ENCODE measurements at places on chromosomes 1 and 21.

- DNase-seq: no peak
Observed at GRCh38 chr1:101064697-101065096, 39.1 kb upstream of the DPH5 start.

DNA sequence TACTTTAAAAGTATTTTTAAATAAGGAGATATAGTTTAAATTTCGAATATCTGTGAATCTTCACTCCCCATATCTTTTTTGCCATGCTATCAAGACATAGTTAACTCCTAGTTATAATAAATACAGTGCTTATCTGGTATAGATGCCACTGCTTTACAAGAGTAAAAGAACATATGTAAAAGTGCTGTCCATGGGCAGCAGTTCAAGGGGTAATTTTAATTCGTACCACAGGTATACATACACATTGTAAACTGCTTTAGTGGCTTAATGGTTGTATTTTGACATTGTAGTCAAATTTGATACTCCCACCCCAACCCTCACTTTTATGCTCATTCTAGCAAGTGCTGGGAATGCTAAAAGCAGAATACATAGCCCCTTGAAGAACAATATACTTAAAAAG, 18.6 kb downstream of the POU2F1 start:
- DNase-seq: no peak

DNA sequence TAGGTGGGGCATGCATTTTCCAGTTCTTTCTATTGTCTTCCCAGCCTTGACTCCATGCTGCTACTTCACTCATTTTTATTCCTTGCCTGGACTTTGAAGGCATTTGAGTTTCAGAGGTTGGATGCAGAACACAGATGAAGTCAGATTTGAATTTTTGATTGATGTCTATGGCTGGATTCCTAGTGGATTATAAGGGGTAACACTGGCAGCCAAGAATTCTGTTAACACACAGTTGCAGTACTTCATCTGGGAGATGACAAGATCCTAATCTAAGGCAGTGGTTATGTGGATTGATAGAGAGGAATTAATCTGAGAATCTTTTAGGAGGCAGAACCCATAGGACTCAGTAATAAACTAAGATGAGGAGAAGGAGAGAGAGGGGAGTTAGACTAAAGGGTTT, 439.0 kb upstream of the USP24 start:
- no peak for DNase-seq

- DNase-seq: no peak
Observed at GRCh38 chr1:168613691-168614231, 37.4 kb downstream of the XCL1 start.

GRCh38 chr1:79550402-79550801, 543.9 kb upstream of the ADGRL4 start:
- DNase-seq: no peak

- no peak for DNase-seq
Observed at GRCh38 chr1:182301026-182301436, 90.6 kb downstream of the GLUL start.

- DNase-seq: no peak
Observed at GRCh38 chr1:147647796-147648633, 22.3 kb downstream of the ACP6 start.

GRCh38 chr1:208432346-208432745, 188.2 kb upstream of the PLXNA2 start:
- no peak for DNase-seq

DNA sequence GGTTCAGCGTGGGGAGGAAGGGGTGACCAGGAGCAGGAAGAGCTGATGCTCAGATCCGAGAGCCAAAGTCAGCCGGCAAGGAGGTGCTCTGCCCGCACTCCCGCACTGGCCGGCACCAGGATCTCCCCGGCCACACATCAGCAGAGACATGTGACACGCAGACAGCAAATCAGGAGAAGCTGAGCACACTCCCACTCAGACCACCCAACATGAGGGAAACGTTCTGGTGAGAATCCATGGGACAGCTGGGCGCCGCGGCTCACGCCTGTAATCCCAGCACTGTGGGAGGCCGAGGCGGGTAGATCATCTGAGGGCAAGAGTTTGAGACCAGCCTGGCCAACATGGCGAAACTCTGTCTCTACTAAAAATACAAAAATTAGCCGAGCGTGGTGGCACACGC, 18.6 kb upstream of the PTTG1IP start:
- no peak for DNase-seq

DNA sequence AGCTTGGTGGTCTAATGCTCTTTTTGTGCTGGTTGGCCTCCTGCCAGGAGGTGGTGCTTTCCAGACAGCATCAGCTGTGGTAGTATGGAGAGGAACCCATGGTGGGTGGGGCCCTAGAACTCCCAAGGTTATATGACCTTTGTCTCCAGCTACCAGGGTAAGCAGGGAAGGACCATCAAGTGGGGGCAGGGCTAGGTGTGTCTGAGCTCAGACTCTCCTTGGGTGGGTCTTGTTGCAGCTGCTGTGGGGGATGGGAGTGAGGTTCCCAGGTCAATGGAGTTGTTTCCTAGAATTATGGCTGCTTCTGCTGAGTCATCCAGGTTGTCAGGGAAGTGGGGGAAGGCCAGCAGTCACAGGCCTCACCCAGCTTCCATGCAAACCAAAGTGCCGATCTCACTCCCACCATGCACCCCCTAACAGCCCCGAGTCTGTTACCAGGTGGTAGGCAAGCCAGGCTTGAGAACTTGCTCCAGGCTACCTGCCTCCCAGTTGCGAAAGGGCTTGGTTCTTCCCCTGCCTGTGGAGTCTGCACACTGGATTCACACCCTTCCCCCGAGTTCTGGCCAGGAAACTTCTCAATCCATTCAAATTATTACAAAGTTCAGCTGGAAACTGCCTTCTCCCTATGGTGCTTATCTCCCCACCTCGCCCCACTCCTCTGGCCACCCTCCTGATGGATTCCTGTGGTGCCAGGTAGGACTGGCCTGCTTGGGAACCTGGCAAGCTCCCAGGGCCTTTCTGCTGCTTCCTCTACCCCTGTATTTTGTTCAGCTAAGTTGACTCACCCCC, 37.8 kb downstream of the DRAM2 start:
- no peak for DNase-seq

GRCh38 chr1:30106125-30106524, 617.3 kb downstream of the MATN1 start:
- no peak for DNase-seq

DNA sequence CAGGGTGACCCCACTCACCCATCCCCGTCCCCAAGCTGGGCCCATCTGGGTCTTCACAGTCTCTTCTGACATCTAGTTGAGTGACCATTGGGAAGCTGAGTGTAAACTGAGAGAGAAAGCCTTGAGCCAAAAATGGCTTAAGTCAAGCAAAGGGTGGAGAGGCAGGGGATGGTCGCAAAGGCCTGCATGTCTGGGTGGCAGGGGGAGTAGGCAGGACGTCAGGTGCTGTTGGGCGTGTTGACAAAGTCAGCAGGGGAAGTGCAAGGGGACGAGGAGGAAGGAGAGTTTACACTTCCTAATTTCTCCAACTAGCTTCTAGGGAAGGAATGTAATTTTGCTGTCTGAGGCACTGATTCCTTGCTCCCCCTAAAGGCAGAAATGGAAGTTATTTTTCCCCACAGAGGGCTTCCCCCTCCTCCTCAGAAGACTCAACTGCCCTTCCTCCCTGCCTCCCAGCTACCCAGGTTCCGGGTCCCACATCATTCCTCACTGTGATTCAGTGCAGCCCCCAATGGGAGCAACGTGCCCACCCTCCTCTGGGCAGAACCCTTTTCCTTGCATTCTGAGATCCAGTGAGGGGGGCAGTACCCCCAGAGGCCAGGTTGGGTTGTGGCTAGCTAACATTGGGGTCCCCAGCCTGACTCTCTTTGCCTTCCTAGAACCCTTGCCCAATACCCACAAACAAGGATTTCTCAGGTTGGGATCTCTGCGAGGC, 1.2 kb upstream of the ADORA1 start:
- DNase-seq: no peak

Measured in activated CD8-positive, alpha-beta memory T cell treated with anti-CD3 and anti-CD28 coated beads for 4 hours (primary cell).